GM04504 (cell line): ENCODE measurements at places on chromosomes 7 and 10.

DNA sequence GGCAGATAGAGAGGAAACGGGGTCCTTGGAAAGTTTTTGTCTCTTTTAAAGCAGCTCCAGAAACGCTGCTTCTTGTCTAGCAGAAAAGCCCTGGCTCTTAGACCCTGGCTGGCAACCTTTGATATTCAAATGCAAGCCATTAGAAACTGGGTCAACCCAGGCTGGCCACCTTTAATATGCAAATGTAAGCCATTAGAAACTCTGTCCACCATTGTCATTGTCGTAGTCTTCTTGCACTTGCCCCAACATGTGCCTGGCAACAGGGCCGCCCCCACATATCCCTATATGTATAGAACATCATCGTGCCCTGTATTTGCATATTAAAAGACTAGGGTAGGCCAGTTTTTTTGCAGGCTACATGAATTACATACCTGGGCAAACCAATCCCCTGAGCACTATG is 621.3 kb upstream of the DPP6 start:
- DNase-seq = no peak

- no peak for DNase-seq
These were observed 958.3 kb upstream of the ZNF722 start for GRCh38 chr7:63040336-63040735.

DNA sequence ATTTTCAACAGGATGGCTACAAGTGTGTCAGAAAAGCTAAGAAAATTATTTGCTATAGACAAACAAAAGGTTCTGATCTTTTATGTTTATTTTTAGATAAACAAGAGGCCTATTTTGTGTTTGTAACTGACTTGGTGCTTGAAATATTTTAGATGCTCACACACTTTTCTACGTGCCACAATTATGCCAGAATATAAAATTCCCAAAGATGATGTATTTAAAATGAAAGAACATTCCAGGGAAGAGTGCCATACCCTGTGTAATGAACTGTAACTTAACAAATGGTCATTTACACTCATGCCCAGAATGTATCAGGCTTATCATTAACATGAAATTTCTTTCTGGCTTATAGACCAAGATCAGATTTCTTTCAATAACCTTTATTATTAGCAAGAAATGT is 144.9 kb upstream of the MTPN start:
- no peak for DNase-seq

DNA sequence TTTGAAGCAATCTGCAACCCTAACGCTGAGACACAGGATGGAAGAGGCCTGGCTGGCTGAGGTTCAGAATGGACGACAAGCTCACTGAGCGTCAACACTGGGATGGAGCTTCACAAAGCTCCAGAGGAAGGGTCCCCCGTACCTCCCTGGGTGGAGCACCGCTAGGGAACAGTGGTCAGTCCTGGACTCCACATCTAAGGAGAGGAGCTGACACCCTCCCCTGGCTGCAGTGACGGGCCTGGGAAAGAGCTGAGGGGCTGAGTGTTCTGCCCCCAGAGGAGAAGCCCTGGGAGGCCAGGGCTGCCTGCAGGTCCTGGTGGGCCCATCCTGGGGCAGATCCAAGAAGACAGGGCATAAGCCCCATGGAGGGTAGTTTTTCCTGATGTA is 146.2 kb downstream of the ARHGAP22 start:
- no peak for DNase-seq

- DNase-seq = no peak
These were observed 28.6 kb downstream of the JAZF1 start for GRCh38 chr7:28151965-28152364.

- DNase-seq = no peak
These were observed 65.6 kb downstream of the ITIH5 start for GRCh38 chr10:7601023-7601656.

GRCh38 chr10:75429159-75429827 is 2.1 kb upstream of the LRMDA start:
- no peak for DNase-seq

- no peak for DNase-seq
These were observed 302.2 kb downstream of the PTPRN2 start for GRCh38 chr7:158285383-158285770.

DNA sequence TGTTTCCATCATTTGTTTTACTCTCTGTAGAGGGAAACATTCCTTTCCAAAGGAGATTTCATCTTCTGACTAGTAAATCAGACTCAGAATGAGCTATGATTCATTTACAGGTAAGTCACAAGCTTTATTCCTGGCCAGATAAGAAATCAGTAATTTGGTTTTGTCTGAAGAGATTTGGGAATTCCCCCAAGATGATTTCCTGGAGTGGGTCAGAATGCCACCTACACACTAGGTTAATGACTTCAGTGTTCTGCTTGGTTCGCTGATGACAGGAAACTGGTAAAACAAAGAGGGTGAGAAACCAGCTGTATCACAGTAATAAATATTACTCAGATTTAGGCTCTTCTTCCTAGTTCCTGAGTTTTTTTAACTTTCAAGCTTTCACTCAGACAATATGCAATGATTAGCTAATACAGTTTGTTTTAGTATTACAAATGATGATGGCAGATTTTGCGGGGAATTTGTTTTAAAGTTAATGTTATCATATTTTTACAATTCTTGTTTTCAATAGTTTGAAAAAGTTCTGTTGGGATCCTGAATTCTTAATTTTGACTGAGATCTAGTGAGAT is 8.3 kb upstream of the ASZ1 start:
- no peak for DNase-seq

- DNase-seq = no peak
These were observed 71.1 kb upstream of the INSYN2A start for GRCh38 chr10:127267442-127267841.

DNA sequence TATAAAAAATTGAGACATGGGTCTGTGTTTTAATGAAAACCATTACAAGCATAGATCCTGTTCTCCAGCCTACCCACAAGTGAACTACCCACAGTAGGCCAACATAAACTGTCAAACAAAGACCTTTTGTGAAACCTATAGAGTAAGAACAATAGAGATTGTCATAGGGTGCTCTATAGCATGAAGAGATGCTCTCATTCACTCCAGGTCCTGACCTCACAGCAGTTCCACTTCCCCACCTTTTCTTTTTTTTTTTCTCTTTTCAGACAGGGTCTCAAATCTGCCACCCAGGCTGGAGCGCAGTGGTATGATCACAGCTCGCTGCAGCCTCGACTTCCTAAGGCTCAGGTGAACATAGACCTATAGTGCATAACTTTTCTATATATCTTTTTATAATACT is 72.3 kb downstream of the CPEB3 start:
- no peak for DNase-seq

- DNase-seq = no peak
These were observed 691.6 kb upstream of the CELF2 start for GRCh38 chr10:10326116-10326515.

DNA sequence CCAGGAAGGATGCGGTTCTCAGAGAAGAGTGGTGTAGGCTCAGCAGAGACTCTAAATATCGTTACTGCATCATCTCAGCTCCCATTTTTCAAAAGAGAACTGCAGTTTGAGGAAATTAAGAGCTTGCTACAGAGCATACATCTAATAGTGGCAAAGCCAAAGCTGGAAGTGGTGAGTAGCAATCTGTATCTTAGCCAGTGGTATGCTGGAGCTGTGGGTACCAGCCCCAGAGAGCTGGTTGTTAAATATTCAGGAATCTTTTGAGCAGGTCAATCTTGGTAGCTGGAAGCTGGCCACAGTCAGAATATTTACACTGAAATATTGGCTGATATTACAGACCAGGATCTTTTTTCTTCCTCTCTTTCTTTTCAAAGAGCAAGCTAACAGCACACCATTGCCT is 88.4 kb upstream of the STEAP1B start:
- DNase-seq = no peak

GRCh38 chr10:89648074-89648473 is 3.0 kb upstream of the PANK1 start:
- DNase-seq = no peak

DNA sequence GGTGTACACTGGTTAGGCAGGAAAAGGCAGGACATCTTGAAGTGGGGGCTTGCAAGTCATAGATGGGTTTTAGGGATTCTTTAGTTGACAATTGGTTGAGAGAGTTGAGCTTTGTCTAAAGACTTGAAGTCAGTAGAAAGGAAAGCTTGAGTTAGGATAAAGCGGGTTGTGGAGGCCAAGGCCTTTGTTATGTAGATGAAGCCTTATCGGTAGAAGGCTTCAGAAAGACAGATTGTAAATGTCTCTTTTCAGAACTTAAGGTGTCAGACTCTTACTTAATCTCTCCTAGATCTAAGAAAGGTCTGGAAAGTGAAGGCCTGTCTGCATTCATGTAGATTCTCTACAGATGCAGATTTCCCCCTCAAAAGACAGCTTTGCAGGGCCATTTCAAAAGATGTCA is 177.4 kb downstream of the HECW1 start:
- DNase-seq = no peak

DNA sequence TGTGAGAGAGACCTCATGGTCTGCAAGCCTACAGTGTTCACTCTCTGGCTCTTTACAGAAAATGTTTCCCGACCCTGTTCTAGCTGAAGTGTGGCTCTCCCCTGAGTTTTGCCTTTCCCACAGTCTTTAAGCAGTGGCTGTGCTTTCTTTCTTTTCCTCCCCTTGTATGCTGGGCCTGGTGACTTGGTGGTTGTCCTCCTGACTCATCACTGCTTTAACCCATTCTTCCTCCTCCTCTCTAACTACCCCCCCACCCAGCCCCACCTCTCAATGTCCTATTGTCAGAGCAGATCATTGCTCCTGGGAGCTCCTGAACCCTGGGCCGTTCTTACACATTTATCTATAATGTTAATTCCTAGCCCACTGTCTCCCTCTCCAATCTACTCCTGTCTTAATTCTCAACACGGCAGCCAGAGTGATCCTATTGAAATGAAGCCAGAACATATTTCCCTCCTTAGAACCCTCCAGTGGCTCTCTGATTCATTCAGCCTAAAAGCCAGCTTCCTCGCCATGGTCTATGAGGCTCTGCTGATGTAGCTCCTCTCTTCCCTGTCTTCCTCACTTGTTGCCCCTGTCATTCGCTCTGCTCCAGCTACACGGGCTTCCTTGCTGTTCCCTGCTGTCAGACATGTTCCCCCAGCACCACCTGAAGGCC is 55.0 kb downstream of the DENND11 start:
- no peak for DNase-seq

- DNase-seq = no peak
These were observed 29.3 kb upstream of the CRYGN start for GRCh38 chr7:151469281-151469680.

DNA sequence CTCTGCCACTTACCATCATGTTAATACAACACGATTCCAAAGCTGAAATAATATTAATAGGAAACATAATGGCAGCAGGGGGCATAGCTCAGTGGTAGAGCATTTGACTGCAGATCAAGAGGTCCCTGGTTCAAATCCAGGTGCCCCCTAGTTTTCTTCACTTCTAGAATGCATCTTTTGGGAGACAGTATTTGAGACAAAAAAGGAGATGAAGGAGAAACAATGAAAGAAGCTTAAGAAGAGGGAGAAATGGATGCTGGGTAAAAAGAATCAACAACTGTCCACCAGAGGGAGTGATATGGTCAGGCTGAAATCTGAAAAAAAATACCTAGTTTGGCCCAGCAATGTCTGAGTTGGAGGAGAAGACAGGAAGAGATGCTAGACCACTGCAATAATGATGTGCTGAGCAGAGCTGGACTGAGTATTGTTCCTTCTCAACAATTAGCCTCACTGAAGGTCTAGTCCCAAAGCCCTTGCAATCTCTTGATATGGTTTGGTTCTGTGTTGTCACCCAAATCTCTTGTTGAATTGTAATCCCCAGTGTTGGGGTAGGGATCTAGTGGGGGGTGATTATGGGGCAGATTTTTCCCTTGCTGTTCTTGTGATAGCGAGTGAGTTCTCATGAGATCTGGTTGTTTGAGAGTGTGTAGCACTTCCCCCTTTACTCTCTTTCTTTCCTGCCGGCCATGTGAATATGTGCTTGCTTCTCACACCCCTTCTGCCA is 48.3 kb downstream of the ZNF783 start:
- peak; percentile 55 for DNase-seq

GRCh38 chr7:127486654-127487053 is 94.1 kb upstream of the ZNF800 start:
- DNase-seq = no peak

DNA sequence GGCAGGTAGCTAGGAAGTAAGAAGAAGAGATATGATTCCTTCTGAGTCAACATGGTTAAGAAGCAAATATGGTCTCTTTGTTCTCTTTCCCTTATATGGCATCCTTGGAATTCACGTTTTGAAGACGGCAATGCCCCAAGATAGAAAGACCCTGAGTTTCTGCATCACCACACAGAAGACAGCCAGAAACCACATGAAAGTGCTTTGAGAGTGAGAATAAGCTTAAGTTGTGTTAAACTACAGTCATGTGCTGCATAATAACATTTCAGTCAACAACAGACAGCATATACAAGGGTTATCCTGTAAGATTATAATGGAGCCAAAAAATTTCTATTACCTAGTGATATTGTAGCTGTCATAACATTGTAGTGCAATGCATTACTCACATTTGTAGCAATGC is 89.9 kb upstream of the STEAP1 start:
- no peak for DNase-seq

DNA sequence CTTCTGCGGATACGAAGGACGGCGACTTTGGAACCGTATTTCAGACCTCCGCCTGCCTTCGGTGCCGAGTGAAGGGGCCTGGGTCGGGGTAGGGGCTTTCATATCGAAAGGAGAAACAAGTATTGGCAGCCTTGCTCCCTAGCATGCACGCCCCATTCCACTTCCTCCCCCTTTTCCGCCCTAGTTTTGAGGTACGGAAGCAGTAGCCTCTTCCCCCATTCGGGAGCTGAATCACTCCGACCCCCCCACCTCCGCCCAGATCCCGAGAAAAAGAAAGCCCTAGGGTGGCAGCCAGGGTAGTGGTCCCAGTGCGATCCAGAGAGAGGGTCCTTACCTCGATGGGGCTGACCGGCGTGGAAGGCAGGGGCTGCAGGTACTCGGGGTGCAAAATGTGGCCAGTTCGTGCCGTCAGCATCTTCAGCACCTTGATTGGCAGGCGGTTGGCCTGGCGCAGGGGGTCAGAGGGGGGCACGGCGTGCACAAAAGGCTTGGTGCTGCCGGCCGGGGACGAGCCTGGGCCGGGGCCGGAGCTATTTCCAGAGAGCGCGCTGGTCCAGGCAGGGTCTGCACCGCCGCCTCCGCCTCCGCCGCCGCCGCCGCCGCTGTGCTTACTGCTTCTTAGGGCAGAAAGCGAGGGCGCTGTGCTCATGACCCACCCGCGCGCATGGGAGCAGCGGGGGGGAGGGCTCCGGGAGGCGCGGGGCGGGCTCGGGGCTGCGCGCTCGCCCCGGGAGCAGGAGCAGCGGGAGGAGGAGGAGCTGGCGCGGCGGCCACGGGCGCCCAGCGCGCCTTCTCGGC is 594 bp downstream of the ZNF503 start:
- DNase-seq = no peak

- DNase-seq = no peak
These were observed 124.2 kb downstream of the GNAT3 start for GRCh38 chr7:80387634-80388193.

GRCh38 chr10:78931321-78932053 is 137.3 kb upstream of the ZMIZ1 start:
- peak; percentile 90 for DNase-seq
